ENCODE measurements at places on chromosomes 2 and 18.

GRCh38 chr2:69745035-69745434, 3.1 kb downstream of the ANXA4 start:
- DNase-seq: no peak

GRCh38 chr2:22829791-22830190, 555.2 kb upstream of the KLHL29 start:
- DNase-seq: no peak

DNA sequence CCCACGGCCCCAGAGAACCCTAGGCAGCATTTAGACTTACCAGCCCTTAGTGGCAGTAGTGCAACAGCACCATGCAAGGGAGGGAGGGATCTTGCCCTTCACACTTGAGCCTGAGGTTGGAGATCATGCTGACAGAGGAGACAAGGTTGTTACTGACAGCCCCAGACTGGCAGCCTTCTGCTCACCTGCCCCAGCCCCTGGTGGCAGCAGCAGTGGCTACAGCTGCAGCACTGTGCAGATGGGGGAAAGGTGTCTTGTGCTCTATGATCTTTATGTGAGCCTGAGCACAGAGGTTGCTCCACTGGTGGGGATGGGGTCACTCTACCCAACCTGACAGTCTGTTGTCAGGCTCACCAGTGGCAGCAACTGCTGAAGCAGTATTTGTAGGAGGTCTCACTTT, 501.2 kb upstream of the LRRTM4 start:
- DNase-seq: no peak

- no peak for DNase-seq
Measured at GRCh38 chr2:44805401-44806235, 135.9 kb upstream of the SIX3 start.

Measured in head of caudate nucleus (tissue), 42 donors.